ENCODE measurements at places on chromosomes 7 and 10.

GRCh38 chr7:128099204-128099671 lies 68.0 kb upstream of the LRRC4 start:
- DNase-seq = peak; percentile 27

- DNase-seq = no peak
Measured at GRCh38 chr10:46299286-46299535, 12.4 kb downstream of the ANTXRL start.

- DNase-seq = no peak
Measured at GRCh38 chr7:159023206-159023605, 121.5 kb downstream of the VIPR2 start.

DNA sequence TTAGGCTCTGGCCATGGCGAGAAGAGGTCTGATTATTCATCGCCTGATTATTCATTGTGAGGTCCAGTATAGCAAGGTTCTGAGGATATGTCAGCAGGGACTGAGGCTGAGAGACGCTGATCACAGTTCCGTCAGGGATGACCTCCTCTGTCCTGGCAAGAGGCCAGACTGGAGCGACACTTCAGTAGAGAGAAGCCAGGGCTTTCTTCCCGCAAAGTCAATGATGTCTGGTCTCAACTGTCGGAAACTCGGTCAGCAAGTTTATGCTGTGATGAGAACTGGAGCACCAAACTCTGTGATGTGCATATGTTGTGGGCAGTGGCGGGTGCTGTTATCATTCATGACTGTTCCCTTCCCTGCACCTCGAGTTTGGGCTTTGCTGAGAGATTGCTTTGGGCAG lies 29.0 kb upstream of the GNA12 start:
- DNase-seq = no peak

DNA sequence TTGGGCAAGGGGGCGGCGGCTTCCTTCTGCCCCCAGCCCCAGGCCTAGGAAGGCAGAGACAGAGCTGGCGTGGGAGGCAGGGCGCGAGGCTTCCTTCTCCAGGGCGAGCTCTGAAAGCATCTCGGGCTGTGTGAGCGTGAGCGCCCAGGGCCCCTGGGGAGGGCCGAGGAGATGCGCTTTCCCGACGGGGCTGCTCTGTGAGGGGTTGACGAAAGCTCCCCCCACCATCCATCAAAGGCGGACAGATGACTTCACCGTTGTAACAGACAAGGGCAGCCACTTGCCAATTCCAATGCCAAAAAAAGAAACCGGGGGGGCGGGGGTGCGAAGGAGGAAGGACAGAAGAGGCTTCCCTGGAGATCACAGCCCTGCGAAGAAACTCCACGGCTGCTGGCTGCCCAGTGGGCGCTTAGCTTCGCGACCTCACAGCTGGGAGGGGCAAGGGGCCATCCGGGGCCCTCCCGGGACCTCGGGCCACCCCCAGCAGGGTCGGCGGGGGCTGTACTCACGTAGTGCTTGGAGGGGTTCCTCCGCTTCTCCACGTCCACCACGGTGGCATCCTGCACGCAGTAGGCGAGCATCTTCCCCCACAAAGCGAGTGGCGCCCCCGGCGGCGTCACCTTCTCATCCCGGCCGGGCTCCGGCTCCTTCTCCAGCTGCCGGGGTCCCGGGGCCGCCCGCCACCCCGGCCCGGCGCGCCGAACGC lies 537 bp downstream of the SH3PXD2A start:
- no peak for DNase-seq

DNA sequence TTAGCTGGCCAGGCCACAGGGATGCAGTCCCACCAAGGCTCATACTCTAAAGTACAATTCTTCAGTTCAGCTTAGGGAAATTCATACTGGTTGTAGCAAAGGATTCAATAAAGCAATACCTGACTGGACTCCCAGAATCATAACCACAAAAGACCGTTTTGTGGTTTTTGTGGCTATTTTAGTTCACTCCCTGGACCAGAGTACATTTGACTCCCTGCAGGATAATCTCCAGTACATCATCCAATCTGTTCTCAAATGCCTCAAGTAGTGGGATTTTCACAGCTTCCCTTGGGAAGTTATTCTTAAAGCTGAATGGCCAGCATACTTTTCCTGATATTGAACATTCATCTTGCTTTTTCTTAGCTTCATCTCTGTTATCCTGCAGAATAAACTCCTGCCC lies 29.3 kb upstream of the YAE1 start:
- no peak for DNase-seq

GRCh38 chr7:29989257-29989995 lies at the start of gene SCRN1:
TSS of gene SCRN1 (minus strand) at chr7:29989801. CDS start at chr7:29969067, 20,734 bp downstream.
- peak; percentile 54 for DNase-seq

- no peak for DNase-seq
Measured at GRCh38 chr7:78900806-78901205, 552.7 kb downstream of the MAGI2 start.

DNA sequence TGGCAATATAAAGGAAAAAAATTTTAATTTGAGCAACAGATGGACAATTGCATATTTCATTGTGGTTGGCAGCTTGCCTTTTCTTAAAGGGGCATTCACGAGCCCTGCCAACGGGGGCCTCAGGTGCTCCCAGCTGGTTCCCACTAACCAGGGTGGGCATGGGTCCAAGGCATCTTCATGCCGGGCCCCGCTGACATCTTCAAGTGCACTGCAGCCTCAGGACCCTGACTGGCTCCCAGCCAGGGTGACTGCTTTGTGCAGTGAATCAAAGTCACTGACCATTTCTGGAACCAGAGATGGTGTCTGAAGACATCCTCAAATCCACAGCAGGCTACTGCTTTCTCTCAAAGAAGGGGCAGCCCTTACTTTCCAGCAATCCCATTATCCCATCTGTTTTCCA lies 275.2 kb upstream of the MGMT start:
- no peak for DNase-seq

DNA sequence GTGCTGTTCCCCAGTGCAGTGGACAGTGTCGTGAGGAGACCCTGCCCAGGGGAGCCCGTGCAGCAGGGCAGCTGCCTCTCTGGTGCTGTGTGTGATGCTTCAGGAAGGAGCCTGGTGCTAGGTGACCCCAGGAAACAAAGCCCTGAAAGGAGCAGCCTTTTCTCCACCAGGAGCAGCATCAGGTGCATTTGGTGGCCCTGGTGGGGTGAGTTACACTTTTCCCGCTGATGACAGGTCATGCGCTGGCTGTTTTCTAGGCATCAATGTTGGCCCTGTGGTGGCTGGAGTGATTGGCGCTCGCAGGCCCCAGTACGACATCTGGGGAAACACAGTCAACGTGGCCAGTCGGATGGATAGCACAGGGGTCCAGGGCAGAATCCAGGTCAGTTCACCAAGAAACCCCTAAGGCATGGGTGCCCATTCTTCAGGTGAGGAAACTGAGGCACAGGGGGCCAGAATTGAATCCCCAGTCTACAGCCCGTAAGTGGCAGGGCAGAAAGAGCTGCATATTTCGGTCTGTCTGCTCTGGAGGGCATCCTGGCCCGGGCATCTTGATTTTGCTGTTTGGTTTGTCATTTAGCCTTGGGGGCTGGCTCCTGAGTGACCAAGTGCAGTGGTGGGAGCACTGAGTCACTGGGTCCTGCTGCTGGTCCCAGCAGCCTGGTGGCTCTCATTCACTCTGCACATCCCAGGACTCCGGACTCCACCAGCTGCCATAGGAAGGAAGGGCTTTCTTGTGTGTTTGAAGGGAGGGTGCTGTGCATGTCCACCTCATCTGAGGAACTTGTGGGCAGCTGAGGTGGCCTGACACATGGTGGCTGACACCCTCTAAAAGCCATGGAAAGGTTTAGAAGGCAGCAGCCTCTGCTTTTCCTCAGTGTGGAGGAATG lies 136.3 kb downstream of the ADCY1 start:
- no peak for DNase-seq

DNA sequence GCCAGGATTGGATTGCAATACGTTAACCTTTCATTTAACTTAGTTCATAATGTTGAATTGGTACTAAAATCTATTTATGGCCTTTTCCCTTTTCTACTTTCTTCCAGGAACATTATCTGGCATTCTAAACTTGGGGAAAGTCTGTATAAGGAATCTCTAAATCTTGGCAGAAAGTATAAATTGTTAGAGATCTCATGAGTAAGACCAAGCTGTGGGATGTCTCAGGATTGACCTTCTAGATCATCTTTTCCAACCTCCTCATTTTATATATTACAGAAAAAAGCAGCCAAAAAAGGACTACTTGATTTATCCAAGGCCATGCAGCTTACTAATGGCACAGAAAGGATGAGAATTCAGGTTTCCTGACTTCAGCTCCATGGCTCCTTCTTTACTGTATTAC lies 598.3 kb downstream of the INHBA start:
- DNase-seq = no peak

DNA sequence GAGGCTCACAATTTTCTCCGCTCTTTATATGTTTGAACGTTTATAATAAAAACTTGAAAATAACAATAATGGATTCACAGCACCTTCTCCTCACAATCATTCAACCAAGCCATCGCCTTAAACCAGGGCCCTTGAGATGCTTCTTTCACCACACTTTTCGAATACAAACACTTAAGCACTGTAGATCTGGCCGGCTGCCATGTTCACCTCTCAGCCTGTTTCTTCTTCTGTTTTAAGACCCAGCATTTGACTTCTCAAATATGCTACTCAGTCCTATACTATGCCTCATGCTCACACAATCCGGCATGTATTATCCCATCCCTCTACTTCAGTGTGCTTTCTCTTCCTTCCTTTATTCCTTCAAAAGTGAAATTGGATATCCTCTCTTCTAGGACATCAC lies 280.6 kb downstream of the TFEC start:
- no peak for DNase-seq

DNA sequence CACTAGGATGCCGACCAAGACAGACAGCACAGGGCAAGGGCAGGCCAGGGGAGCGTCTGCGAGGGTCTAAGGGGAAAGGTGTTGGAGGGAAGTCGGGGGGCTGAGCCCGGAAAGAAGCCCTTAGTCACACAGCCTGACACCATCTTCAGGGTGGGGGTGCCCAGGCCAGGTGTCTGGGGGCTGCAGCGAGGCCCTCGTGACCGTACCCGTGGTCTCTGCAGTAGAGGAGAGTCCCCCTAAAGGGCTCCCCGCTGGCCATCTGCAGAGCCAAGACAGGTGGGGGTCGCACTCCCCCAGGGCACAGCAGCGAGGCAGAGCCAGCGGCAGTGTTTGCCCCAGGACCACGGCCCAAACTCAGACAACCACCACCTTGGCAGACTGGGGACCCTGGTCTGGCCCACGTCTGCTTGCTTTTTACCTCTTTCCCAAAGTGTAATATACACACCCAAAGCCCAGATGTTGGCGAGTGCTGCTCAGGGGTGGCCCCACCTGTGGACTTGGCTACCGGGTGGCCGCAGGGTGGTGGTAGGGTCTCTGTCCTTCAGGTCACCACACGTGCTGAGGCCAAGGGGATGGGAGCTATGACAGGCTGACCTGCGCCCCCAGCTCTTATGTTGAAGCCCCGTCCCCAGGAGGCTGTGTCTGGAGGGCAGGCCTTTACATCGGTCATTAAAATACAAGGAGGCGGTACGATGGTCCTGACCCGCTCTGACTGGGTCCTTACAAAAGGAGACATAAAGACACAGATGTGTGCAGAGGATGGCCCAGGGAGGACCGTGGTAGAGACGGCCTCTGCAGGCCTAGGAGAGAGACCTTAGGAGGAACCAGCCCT lies 107.4 kb downstream of the DNAJB6 start:
- no peak for DNase-seq

- DNase-seq = no peak
Measured at GRCh38 chr7:35613150-35613549, 81.8 kb downstream of the HERPUD2 start.

DNA sequence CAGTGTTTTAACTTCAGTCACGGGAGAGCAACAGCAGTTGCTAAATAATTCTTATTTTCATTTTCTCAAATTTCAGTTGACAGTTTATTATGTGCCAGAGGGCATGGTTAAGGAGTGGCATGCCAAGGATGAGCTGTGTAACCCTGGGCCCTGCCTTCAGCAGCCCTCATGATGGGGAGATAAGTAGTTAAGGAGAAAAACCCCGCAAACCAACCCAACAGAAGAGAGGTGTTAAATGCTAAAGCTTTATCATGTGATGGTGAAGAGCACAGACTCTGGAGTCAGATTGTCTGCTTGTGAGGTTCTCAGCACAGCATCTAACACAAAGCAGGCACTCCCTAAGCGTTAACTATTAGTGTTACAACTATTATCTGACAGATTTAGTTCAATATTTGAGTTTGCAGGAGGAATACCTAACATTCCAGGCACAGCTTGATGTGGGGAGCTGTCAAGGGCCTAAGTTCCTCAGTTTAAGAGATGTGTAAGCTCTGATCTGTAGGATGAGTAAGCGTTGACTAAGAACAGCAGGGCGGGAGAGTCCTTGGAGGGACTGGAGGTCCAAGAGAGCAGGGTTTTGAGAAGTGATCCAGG lies 29.6 kb downstream of the STAM start:
- DNase-seq = peak; percentile 87

- DNase-seq = no peak
Measured at GRCh38 chr7:14228341-14228740, 238.9 kb upstream of the ETV1 start.

- DNase-seq = peak; percentile 49
Measured at GRCh38 chr10:113454341-113455061, 98.4 kb upstream of the HABP2 start.

DNA sequence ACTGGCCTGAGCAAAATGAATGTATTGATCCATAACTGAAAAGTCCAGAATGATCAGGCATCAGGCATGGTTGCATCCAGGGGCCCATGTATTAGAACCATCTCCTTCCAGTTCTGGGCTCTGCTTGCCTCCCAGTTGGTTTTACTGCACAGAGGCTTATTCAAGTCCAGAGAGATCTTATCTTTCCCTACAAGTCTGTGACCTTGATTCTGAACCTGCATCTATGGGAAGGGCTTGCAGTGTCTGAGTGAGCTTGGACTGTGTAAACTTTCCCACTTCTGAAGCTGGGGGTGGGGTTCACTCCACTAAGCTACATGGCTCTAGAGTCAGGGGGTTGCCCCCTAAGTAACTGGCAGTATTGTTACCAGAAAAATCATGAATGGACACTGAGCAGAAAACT lies 136.2 kb downstream of the TCF7L2 start:
- no peak for DNase-seq

DNA sequence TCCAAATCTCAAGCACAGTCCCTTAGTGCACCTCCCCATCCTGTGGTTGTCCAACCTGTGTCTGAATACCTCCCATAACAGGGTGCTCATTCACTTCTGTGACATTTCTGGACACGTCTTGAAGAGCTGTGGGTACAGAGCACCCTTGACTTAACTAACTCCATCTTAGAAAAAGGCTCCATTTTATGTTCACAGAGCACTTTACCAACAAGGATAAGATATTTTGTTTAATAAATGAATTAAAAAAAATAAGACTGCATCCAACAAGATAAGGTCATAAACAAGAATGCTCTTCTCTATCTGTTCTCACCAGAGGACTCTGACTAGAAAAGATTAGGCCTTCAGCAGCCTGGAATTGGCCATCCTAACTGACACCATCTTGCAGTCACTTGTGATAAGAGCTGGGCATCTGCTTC lies 335.2 kb upstream of the ZNF32 start:
- peak; percentile 55 for DNase-seq

All from hematopoietic multipotent progenitor cell treated with erythropoietin and hydrocortisone succinate and interleukin-3 and kit ligand, for 6 days (in vitro differentiated cells).